Activated T-cell treated with anti-CD3 and anti-CD28 coated beads, Interleukin-2, amount 50 U/mL, for 1 hour (primary cell): ENCODE measurements at places on chromosomes 16 and 17.

DNA sequence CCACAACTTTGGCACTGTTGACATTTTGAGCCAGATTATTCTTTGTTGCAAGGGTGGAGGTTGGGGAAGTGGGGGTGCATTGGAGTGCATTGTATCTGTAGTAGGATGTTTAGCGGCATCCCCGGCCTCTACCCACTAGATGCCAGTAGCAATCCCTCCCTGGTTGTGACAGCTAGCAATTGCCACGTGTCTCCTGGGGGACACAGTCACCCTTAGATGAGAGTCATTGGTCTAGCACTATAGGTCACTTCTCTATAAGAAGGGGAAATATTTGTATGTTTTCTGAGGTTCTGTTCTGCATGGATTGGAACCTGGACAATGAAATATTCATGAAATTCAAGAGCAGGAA is 32.4 kb downstream of the MSI2 start:
- DNase-seq: no peak

DNA sequence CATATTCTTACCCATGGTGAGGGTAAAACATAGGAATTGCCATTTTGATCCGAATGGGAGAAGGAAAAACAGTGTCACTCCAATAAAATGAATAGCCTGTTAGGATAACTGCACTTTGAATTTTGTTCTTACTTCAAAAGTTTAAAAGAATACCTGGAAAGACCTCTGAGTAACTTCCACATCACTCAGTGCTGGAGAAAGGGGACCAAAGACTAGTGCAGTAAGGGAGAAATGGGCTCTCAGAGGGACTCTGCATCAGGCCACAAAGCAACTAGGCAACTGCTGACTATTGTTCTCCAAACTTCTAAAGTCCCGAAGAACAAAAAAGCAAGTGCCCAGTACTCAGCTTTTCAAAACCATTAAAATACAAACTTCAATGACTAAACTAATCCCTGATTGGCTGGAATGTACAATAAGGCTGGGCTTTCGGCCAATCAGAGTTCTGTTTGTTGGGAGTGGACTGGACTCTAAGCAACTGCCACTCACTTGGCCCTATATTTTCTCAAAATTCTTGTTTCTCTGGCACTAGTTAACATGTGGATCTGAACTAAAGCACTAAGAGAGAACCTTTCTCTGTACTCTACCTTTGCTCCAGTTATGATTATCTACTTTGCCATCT is 6.2 kb downstream of the DNAJC7 start:
- no peak for DNase-seq

- no peak for DNase-seq
Measured at GRCh38 chr16:85525420-85526184, 87.5 kb upstream of the GSE1 start.

- no peak for DNase-seq
Measured at GRCh38 chr16:85850344-85850880, 48.5 kb upstream of the IRF8 start.

DNA sequence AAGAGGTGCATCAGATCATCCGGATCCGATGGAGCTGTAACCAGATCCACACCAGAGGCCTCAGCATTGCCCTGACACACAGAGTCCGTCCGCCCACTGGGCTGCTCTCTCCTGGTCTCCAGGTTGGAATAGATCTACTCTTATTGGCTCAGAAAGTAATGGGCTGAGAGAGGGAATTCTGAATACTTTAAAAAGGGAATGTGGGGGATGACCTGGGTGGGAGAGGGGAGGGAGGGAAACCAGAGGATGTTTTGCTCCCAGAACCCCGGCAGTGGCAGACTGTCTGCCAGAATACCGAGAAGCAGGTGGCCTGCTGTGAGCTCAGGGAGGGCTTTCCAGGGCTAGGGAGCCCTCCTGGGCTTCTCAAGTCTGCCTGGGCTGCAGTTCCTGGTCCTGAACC is 126.5 kb downstream of the ENGASE start:
- DNase-seq: no peak

GRCh38 chr17:38401459-38401858 is 26.8 kb upstream of the ARHGAP23 start:
- DNase-seq: no peak

DNA sequence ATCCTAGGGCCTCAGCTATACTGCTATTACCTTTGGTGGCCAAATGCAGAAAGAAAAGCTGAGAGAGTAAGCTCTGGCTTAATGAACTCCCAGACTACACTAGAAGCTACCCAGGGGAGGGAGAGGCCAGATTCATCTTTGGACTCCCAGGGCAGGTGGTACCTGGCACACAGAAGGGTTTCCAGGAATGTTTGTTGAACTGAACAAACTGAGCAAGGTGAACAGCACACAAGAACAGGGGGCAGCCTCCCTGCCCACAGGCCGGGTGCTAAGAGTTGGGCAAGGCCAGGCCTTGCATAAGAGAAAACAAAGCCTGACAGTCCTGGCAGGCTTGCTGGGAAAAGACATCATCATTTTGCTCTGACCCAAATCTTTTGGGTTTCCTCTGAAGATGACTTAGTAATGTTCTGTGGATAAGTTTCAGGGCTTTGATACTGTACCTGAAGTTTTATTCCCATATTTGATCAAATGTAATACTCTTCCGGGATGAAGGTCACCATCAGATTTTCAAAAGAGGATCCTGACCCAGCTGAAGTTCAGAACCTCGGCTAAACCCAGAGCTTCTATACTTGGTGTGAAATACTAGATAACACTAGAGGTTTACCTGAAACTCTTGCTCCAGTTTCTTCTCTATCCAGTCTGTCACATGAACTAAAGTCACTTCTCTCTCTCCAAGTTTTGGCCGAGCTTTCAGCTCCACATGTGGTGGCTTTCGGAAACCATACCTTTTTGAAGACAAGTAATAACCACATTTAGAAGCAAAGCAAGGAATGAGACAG is 20.5 kb upstream of the ERN1 start:
- no peak for DNase-seq

DNA sequence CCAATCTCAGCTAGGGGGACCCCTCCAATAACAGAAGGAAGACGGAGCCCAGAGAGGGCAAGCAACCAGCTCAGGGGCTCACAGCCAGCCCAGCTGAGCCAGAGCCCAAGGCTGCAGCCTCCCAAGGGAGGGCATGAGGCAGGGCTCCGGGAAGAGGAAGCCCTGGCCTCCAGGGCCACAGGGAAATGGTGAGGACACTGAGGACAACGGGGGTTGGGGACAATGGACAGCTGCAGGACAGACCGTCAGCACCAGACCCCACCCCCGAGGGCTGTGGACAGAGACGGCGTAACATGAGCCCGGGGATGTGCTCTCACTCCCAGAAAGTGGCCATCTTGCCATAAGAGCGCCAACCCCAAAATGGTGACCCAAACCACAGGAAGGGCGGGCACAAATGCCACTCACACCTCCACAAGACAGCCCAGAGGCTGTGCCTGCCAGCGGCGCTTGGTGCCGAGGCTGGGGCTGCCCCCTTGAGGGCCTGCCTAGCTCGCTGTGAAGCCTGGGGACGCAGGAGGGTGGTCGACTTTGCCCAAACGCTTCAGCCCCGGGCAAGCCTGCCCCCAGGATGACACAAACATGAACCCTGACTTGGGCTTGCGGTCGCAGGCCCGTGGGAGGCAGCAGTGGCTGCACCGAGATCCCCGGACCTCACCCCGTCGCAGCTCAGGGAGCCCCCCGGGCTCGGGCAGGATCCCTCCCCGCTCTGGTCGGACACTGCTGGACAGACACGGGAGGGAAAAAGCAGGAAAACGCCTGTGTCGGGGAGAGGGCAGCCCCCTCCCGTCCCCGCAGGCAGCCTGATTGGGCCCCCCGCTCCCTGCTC is 10.5 kb downstream of the PIMREG start:
- DNase-seq: no peak

DNA sequence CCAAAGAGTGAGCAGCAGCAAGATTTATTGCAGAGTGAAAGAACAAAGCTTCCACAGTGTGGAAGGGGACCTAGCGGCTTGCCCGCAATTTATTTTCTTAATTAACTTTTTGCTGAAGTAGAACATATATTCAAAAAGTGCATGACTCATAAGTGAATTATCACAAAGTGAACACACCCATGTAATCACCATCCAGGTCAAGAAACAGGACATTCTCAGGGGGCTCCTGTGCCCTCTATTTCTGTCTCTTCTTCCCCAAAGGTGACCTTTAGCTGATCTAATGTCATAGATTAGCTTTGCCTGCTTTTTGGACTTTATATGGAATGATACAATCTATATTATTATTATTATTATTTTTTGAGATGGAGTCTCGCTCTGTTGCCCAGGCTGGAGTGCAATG is 19.9 kb downstream of the ERAL1 start:
- no peak for DNase-seq

DNA sequence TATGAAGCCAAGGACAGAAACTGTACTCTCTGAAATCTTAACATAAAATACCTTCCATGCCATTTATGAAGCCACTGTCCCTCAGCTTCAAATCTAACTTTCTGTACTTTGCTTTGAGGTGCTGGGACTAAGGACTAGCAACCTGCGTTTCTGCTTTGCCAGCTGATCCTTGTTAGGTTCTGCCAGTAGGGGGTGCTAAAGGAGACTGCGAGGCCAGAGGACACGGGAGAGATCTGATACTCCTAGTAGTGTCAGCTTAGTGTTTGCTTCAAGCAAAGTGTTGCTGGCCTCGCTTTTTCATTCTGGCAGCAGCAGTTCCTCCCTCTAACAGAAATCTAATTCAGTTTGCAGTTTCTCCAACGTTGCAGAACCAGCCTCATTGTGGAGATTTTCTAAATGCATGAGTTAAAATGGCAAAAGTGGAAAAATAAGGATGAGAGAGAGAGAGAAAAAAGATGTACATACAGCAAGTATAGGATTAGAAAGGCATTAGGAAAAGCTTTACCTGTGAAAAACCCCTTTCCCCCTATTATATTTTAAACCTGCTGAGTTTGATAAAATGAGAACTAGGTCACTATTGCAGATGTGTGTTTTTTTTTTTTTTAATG is 297.5 kb downstream of the CA10 start:
- DNase-seq: no peak

- no peak for DNase-seq
Measured at GRCh38 chr17:37720989-37721388, 23.9 kb downstream of the HNF1B start.

DNA sequence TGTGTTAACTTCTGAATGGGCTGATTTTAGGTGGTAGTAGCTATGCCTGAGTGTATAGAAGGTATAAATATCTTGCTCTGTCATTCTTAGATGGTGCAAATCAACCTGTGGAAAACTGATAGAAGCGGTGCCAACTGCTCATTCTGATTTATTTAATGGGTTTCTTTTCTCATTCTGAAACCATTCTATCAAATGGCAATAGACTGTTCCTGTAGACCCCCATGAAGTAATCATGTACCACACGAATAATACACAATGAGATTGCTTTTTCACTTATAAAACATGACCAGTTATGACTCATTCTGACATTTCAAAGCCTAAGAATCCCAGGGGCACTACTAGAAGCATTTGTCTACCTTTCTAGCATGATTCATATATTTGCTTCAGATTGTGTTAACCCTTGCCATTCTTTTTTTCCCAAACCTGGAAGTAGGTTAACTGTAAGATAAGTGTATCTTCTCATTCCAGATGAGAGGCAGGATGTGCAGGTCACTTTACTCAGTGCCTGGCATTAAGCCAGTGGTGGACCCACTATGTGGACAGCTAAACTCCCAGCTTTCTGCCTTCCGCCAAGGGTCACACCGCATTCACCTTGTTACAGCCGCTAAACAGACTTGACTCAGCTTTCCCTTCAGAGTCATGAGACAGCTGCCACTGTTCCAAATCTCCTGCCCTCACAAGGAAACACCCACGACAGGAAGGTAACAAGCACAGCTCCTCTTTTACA is 16.4 kb upstream of the SLC16A11 start:
- DNase-seq: no peak

DNA sequence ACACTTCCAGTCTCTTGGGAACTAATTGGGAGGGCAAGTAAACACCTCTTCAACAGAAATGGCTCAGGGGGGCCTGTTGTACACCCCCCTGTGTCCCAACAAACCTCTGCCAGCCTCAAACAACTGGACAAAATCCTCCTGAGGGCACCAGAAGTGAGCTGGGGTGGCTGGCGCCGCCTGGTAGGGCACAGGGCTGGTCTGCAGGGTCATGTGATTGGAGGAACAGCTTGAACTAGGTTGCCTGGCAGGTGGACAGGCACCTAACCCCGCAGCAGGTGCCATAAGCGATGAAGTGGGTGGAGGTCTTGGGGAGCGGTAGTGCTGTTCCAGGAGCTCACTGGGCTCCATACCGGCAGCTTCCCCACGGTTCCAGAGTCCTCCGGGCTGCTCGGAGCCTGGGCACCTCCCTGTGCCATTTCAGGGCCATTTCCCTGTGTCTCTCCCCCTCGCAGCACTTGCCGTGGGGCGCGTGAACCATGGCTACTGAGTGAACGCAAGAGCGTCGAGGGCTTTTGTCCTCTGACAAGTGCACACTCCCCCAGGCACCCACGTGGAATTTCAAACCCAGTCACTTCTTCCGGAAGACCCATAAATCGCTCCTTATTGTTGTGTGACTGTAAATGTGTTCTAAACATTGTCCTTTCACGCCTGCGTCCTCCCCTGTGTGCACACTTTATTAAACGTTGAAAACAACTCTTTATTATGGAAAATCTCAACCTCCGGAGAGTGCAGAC is 101.5 kb downstream of the SEC14L1 start:
- DNase-seq: no peak

DNA sequence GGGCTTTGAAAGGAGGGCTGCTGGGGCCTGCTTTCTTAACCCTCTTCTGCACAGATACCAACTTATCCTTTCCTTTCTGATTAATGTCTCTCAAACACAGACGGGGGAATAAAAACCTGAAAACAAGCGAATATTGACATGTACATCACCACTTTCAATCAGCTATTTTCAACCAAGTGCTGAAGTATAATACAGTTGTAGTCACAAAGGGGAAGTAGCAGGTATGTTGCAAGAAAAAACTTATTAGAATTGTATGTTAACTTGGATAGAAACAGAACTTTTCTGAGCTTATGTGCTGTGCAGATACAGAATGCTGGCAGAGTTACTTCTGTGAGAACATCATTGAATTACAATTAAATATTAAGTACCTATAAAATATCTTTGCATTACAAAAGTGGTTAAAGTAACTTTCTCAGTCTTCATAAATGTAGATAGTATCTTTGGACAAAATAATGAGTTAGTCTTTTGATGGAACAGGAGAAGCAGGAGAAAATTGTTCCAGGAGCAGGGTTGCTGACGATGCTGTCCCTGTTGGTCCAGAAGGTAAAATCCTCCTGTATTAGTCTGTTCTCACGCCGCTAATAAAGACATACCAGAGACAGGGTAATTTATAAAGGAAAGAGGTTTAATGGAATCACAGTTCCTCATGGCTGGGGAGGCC is 59.5 kb downstream of the RPTOR start:
- no peak for DNase-seq
